Hematopoietic multipotent progenitor cell treated with erythropoietin and hydrocortisone succinate and interleukin-3 and kit ligand, for 17 days (in vitro differentiated cells): ENCODE measurements at places on chromosomes 2 and 18.

DNA sequence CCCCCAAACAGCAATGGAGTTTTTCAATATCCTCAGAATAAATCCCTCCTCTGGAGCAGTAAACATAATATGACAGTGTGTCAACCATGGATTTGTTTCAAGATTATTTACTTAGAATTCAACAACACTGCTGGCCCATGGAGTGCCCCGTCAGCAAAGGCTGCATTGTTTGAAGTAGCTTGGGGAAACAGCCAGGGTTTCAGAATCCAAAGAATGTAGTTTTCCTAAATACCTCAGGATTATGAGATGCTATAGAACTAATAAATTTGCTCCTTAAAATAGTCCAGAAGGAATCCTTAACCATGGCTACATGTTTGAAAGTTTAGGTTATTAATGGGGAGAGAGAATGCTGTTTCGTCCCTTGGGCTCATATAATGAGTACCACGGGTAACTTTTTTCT is 13.1 kb upstream of the CETN1 start:
- DNase-seq: no peak

DNA sequence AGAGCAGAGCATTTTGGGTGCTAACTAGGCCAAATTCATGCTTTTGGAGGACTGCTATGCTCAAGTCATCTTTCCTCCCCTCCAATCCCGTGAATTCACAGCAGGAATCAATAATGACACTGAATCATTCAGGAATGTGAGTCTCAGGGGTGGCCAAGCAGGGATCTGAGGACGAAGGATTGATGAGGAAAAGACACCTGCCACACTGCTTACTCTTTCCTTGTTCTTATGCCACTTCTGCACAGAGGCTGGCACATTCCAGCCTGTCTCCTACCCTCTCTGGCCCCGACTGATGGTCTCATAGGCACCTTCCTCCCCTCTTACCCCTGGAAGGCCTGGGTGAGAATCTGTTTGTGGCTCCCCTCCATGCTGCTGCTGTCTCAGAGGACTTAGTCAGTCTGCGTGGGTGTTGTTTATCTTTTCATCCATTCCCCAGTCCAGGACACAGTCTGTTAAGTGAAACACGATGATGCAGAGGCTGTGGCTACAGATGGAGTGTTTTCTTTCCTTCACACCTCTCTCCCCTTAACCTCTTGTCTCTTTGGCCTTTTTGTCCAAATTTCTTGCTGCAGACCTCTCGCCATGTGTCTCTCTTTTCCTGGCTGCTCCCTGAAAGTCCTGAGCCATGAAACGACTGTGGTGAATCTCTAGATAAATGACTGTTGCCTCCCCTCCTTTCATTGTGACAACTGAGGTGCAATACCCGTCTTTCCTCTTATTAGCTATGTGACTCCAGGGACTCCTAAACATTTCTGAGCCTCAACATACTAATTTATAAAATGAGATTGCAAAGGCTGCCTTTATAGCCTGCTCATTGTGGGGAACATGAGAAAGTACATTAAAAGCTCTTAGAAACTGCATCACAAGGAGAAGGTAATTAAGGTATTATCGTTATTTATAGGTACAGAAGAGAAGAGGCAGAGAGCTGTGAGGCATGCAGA is 86.9 kb downstream of the RDH14 start:
- no peak for DNase-seq

GRCh38 chr2:159226059-159226461 is 60.4 kb downstream of the WDSUB1 start:
- no peak for DNase-seq

DNA sequence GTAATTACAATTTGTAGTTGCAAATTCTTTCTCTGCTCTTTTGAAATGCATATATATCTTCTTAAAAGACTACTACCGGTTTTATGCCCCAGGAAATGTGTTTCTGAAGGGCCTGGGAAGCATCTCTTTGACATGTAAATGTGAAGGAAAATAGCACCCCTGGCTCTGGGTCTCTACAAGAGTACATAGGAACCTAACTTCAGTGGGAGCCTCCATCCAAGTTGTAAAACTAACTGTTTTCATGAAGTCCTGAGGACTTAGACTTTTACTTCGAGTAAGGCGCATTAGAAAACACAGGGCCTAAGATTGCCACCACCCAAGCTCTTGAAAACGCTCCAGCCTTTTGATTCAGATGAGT is 99.4 kb downstream of the CBLN2 start:
- no peak for DNase-seq

GRCh38 chr2:173607606-173608311 is 253.1 kb downstream of the CDCA7 start:
- DNase-seq: no peak

GRCh38 chr2:65016789-65017188 is 27.6 kb downstream of the SLC1A4 start:
- no peak for DNase-seq

GRCh38 chr2:206193671-206194357 is 34.1 kb downstream of the EEF1B2 start:
- DNase-seq: no peak

- no peak for DNase-seq
Observed at GRCh38 chr2:43305012-43305411, 78.6 kb upstream of the ZFP36L2 start.

DNA sequence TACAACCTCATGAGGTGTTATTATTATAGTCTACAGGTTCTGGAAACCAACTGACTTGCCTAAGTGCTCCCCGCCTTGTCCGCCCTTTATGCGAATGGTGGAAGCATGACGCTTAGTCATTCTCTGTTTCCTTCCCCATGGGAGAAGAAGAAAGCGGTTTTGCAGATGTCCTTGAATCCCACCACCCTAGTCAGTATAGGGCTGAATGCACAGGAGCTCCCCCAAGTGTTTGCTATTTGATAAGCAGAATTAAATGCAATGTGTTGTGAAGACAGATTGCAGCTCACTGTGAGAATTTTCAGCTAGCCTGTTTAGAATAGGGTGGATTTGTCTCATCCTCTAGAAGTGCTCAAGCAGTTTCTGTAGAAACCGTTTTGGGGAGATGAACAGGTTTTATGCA is 652.0 kb downstream of the DCC start:
- no peak for DNase-seq

DNA sequence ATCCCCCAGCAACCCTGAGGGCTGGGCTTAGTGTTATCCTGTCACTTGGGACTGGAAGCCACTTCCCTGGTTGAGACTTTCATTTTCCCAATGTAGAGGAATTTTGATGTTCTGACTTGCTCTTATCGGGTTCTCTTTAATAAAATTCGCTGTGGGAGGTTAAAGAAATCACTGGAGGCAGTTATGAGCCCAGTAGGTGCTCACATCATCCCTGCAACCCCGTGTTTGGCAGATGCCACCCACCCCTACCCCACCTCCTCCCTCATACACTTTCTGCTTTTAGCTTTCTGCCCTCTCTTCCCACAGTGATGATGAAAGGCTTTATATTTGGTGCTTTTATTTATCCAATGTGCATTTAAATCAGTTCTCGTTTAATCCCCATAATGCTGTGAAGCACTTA is 106.6 kb downstream of the MAPK4 start:
- DNase-seq: no peak

DNA sequence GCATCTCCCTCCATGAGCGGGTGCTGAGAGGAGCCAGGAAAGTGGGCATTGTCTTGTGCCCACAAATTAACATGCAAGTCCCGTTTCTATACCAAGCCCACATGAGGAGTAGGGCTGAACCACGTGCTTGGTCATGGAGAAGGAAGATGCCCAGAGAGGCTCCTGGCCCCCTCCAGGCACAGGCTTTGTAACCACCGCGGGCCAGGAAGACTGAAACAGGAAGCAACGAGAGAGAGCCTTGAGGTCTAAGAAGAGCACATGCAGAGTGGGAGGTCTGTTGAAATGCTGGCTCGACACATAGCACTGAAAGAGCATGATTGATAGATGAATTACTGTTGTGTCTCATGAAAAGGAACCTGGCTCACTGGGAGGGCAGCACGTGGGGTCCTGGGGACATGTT is 36.3 kb downstream of the VWA3B start:
- DNase-seq: no peak

GRCh38 chr2:201883606-201884369 is 77.5 kb downstream of the CDK15 start:
- DNase-seq: no peak

DNA sequence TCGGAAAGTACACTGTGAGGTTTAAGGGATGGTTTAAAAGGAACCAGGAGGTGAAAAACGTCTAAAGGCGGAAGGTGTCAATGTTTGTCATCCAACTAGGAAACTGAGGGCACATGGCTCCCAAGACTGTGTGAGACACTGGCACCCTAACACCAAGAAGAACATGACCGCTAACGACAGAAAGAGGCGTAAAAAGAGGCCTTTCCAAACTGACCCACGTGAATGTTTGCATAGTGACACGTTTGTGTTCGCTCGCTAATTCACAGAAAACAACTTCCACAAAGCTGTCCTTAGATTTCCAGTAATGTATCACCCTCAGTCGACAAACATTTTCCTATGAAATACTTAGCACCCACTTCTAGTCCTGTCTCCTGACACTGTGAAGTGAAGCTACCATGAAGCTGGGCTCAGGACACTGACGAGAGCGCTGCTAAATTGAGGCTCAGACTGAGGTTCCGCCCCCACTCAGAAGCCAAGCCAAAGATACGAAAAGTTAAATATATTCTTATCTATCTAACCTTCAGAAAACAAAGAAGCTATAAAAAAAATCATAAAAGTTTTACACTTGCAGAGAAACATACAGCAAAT is 86.5 kb downstream of the ZNF516 start:
- no peak for DNase-seq

GRCh38 chr2:207113414-207113813 is 52.3 kb downstream of the KLF7 start:
- no peak for DNase-seq

DNA sequence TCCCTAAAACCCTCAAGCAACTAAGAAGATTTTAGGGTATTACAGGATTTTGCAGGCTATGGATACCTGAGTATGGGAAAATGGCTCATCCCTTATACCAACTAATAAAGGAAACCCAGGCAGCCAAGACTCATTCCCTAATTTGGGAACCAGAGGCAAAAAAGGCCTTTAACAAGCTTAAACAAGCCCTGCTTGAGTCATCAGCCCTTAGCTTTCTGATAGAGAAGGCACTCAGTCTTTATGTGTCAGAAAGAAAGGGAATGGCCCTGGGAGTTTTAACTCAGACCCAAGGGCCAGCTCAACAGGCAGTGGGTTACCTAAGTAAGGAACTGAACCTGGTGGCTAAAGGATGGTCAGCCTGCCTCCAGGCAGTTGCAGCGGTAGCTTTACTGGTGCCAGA is 96.9 kb upstream of the RMP24 start:
- DNase-seq: no peak

DNA sequence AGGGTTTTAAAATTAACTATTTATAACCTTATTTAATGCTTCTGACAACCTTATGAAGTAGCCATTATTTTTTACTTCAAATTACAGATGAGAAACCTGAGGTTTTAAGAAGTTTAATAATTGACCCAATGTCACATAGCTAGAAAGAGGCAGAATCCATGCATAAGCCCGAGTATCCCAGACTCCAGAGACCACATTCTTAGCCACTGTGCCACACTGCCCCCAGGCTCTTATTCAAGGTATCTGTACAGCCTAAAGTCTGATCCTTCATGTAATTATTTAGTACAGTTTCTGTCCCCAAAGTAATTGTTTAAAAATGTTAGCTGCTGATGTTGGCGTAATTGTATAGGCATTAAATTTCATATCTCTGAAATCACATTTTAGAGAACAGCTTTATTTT is 124.7 kb upstream of the LRRTM1 start:
- no peak for DNase-seq

DNA sequence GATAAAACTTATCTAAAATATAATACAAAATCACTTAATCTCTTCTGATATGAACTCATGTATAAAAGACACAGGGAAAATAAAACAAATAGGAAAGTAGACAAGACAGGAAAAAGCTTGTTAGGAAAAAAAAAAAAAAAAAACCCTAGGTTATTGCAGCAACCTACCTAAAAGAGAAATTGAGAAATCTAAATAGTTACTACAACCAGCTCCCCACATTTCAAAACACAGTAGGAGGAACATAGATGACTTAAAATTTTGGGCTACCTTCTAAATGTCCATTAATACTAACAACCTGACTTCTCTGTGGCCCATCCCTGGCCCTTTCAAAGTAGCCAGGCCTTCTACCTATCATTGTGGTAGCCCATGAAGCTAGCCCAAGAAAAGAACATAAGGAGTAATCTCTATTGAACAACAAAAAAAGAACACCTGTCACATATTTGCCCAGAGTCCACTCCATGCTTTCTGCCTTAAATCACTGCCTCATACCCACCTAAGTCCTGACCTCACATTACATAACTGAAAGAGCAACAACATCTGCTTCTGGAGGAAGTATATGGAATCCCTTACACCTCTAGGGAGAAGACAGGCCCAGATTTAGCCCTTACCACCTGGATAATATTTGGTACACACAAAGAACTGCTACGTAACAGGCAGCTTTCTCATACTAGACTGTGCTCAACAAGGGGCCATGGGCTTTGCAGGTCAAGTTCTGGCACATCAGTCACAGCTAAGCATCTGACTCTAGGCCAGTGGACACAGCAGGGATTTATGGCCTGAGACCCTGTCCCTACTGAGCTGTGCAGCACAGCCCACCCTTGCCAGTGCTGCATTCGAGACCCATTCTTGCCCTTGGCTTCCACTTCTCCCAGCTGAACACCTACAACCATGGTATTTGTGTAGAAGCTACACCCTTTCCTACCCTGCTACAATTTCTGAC is 8.5 kb downstream of the SUCLG1 start:
- DNase-seq: no peak

DNA sequence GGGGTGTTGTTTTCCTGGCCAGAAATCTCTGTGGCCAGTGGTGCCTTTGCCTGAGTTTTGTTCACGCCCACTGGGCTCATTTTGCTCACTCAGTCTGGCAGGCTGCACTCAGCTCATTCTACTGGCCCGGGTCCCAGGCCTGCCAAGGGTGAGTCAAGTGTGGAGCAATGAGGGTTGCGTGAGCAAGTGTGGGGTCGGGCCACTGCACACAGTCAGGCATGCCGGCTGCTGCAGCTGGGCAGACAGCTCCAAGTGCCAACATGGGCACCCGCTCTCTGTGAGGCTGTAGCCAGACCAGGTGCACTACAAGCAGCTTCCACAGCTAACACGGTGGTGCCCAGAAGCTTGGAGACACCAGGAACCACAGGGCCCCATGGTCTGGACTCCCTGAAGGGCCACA is 801.1 kb upstream of the RAB6C start:
- DNase-seq: no peak

DNA sequence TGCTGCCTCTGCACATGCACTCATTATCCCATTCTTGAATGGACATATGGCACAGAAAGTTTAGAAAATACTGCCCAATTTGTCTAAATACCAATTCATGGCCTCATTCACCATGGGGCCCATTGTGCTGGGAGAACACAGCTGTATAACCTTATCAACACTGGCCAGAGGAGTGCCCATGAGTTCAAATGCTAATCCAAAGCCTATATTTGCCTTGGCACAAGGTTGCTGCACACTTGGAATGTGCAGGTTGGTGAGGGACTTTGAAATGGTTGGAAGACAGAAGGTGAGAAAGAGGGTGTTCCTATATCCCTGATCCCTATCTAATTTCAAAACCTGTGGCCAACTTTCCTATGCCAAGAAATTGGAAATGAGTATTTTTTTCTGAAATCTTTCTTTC is 693.9 kb upstream of the ID2 start:
- no peak for DNase-seq
